Left colon (tissue), 2 donors: ENCODE measurements at places on chromosomes 3 and 15. TPM values are rescaled to one million over a fixed set of nuclear protein-coding genes. Genes with fewer than 3 reads are reported as not detected.

GRCh38 chr3:53817809-53818208 is 28.4 kb downstream of the CHDH start:
- DNase-seq, result no peak

DNA sequence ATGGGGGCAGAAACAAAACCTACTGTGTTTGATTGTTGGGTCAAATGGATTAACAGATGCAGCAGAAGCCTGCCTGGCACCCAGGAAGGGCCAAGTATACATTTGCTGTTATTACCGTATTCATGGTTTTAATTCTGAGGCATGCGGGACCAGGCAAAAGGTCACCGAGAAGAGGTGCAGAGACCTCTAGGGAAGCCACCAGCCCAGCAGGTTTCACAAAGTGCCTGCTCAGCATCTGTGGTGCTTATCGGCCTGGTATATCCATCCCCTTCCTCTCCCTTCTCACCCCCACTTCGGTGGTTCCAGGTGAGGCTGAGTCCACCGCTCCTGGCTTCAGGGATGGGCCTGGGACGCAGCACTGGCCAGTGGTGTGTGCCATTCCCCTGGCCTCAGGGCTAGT is 13.1 kb downstream of the TPRA1 start:
- no peak for DNase-seq

DNA sequence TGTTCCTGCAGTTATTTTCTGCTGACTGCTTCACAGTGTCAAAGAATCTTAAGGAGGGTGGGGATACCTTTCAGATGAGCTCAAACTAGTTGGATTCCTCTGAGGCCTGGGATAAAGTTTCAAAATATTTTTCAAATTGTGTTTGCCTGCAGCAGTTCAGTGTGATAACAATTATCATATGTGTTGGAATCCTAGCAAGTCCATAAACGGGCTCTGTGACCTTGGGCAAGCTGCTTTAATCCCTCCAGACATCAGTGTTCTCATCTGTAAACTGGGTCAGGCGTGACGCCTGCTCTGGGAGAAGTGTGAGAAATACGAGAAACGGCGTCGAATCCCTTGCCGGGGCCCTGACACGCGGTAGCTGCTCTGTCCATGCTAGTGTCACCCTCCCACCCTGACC is 153.5 kb downstream of the UACA start:
- no peak for DNase-seq

DNA sequence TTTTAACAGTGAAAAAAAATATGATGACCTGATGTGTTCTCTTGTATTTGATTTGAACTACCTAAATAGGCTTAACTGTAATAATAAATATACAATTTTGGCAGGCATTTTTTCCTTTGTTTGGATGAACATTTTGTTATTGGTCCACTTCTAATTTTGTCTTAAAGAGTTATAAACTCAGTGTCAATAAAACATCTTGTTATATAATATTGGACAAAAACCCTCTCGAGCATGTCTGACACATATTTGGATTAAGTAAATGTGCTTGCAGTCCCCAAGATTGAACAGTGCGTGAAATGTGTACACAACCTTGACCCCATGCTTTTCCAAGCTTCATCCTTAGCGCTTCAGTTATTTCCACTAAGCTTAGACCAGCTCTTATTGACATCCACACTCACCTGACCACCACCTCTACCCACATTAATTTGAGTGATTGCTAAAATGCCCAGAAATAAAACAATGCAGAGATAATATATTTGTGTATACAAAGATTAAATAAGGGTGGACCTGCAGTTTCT is 131.7 kb upstream of the ZBED2 start:
- no peak for DNase-seq

Gene SLC22A13
- 0.61 TPM for total RNA-seq

GRCh38 chr3:194354315-194354714 is 3.2 kb upstream of the CPN2 start:
- DNase-seq, result no peak

DNA sequence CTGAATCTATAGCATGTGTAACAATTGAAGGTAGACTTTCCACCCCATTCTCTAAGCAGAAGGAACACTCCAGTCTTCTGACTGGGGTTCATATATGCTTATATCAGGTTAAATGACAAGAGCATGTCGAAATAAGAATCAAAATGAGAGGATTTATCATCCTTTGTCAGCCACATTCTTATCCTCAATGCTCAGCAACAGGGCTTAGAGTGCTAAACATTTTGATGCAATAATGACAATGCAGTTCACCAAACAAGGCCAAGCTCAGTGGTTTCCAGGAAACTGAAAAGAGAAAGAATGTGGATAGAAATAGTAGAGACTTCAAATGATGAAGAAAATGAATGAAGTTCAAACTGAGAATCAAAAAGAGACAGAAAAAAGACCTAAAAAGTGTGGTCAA is 78.0 kb downstream of the FSIP1 start:
- no peak for DNase-seq

DNA sequence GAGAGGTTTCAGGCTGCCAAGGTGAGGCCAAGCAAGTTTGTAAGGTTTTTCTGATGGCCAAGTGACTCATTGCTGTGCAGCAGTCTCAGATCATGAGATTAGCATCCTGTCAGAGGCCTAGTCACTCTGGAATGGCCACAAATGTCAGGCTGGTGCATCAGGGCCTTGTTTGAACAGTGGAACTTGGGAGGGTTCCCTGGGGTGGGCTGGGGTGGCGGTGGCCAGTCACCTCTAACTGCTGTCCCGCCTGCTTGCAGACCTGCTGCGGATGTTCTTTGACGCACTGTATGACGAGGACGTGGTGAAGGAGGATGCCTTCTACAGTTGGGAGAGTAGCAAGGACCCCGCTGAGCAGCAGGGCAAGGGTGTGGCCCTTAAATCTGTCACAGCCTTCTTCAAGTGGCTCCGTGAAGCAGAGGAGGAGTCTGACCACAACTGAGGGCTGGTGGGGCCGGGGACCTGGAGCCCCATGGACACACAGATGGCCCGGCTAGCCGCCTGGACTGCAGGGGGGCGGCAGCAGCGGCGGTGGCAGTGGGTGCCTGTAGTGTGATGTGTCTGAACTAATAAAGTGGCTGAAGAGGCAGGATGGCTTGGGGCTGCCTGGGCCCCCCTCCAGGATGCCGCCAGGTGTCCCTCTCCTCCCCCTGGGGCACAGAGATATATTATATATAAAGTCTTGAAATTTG is 2.8 kb upstream of the FAM131A start:
- DNase-seq, result no peak

- DNase-seq, result no peak
Observed at GRCh38 chr3:106534206-106534605, 665.4 kb upstream of the CBLB start.

- DNase-seq, result no peak
Observed at GRCh38 chr3:25472731-25473130, 44.7 kb downstream of the RARB start.
